ENCODE measurements at places on chromosomes 6 and 20. TPM values are rescaled to one million over a fixed set of nuclear protein-coding genes. Genes with fewer than 3 reads are reported as not detected.

DNA sequence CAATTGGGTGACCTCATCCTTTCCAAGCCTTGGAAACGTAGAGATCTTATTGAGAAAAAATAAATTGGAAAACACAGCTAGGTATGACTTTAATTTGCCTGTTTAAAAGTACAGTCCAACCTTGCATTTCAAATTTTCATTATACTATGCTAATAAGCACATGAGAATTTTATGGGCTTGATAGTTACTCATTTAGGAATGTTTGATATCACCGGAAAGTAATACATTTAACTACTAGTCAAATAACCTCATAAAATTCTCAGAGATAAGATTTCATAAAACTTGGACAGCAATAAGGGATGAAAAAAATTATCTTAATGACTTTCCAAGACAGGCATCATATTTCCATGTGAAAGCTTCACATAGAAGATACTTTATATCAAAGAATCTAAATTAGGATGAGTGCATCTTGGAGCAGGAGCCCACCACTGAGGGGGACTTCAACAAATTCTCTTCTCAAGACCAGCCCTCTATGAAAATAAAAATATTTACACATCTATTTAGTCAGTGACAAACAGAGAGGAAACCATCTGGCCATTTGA is 236.3 kb downstream of the EPHA7 start:
- no peaks in the 10 kb centered on the region for H3K27me3 ChIP-seq
- H3K4me1 ChIP-seq, result no peaks in the 10 kb centered on the region
- DNase-seq, result no peak
- no peak overlapping the region for H3K4me3 ChIP-seq
- H3K36me3 ChIP-seq, result no peaks in the 10 kb centered on the region
- no peak overlapping the region for H3K27ac ChIP-seq

- no peaks in the 10 kb centered on the region for H3K27me3 ChIP-seq
- no peak for DNase-seq
- no peaks in the 10 kb centered on the region for H3K36me3 ChIP-seq
- no peaks in the 10 kb centered on the region for H3K4me1 ChIP-seq
These were observed 262.5 kb downstream of the GJA1 start for GRCh38 chr6:121697921-121698320.

COL21A1 gene
- total RNA-seq, result not detected

CALHM4 gene
- total RNA-seq, result not detected

SRSF12 gene
- not detected for total RNA-seq

HCK gene
- total RNA-seq, result not detected

ASIP gene
- total RNA-seq, result not detected

All from activated CD4-positive, alpha-beta T cell treated with anti-CD3 and anti-CD28 coated beads, Interleukin-2, amount 10 ng/mL, durations not matched to agents 7 days and 5 days (primary cell).